ENCODE measurements at places on chromosomes 4 and X.

- DNase-seq: no peak
These were observed 111.4 kb downstream of the LUZP4 start for GRCh38 chrX:115400960-115401359.

GRCh38 chrX:140971099-140971795, 31.1 kb upstream of the SPANXB1 start:
- no peak for DNase-seq

GRCh38 chr4:48340276-48340964, 909 bp upstream of the SLAIN2 start:
- DNase-seq: no peak

DNA sequence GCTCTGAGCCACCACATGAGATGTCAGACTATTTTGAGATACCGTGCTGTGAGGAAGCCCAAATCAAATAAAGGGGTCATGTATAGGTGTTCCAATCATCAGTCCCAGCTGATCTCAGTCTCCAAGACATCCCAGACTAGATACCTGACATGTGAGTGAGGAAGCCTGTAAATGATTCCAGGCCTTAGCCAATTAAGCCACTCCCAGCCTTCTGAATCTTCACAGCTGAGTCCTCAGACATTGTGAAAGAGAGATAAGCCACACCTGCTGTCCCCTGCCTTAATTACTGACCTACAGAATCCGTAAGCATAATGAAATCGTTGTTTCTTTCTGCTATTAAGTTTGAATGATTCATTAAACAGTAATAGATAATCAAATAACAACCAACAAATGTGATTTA, 671.4 kb downstream of the ZNF674 start:
- DNase-seq: no peak

DNA sequence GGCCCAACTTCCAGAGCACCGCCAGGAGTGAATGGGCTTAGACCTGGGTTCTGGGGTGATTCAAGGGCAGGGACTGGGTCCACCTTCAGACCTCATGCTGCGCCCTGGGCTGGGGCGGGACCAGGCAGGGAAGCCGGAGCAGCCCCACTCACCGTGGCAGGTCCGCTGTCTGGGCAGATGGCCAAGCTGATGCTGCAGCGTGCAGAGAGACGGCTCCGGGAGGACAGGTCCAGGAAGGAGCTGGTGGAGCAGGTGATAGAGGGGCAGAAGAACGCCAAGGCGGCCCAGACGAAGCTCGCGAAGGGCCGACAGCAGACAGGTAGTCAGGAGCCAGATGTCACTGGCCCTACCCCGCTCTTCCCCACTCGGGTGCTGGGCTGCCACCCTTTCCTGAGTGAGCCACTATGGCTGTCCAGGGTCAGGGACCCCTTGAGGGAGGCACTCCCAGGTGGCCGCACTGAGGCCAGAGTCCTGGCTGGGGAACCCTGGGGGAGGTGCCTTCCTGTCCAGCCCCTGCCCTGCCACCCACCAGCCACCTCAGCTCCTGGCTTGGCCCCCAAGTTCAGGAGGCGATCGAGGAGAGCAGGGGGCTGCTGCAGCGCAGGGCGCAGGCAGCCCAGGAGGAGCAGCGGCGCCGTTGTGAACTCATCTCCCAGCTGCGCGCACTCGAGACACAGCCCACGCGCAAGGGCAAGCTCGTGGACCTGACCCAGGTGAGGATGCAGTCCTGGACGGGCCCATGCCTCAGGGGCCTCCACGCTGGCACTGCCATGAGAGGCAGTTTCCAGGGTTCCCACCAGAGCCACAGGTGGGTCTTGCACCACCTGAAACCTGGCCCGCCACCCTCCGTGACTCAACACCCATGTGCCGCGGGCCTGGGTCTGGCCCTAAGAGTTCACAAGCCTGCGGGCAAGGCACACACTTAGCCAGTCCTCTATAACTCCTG, 10.1 kb upstream of the RNF4 start:
- DNase-seq: no peak

- DNase-seq: no peak
These were observed 610.7 kb upstream of the CPXCR1 start for GRCh38 chrX:88136328-88136727.

GRCh38 chr4:163415668-163416067, 57.9 kb downstream of the TKTL2 start:
- no peak for DNase-seq

GRCh38 chr4:142959173-142959572, 113.1 kb upstream of the INPP4B start:
- no peak for DNase-seq

DNA sequence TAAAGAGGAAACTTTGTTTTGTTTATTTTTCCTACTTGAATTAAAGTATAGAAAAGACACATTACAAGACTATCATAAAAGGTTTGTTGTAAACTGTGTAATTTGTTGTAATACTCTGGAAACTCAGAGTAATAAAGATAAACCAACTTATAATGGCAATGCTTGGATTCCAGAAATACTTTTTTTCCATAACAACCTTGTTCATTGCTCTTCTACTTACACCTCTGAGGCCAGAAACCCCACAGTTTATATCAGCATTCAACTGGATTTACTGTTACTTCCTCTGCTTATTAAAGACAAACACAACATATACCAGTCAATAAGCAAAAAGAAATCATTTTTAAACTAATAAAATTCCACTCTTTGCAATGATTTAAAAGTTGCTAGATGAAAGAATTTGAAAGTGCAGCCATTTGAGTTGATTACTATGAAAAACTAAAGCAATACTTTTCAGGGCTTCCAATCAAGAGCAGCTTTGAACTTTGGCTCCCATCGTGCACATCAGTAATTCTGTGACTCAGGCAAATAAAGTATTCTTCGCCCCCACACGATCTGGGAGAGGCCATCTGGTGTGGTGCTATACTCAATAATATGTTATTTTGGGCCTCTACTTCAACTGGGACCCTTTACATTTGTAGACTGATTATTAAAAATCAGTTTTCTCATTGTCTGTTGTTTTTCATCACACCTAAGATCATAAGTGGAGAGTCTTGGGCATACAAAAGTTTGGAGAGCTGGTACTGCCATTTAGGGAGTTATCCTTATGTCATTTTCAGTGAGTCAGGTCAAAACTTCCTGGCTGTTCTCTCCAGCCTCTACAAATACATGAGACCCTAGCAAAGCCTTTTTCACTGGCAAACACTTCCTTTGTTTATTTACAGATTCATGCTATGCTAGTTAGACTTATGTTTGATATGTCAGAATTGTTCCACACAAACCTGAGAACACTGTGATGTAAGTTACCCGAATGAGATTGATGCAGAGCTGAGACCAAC, 20.5 kb downstream of the DDIT4L start:
- no peak for DNase-seq

- DNase-seq: no peak
These were observed 9.8 kb downstream of the SCFD2 start for GRCh38 chr4:53355930-53356521.

GRCh38 chr4:163157157-163157556, 9.5 kb downstream of the NAF1 start:
- no peak for DNase-seq

DNA sequence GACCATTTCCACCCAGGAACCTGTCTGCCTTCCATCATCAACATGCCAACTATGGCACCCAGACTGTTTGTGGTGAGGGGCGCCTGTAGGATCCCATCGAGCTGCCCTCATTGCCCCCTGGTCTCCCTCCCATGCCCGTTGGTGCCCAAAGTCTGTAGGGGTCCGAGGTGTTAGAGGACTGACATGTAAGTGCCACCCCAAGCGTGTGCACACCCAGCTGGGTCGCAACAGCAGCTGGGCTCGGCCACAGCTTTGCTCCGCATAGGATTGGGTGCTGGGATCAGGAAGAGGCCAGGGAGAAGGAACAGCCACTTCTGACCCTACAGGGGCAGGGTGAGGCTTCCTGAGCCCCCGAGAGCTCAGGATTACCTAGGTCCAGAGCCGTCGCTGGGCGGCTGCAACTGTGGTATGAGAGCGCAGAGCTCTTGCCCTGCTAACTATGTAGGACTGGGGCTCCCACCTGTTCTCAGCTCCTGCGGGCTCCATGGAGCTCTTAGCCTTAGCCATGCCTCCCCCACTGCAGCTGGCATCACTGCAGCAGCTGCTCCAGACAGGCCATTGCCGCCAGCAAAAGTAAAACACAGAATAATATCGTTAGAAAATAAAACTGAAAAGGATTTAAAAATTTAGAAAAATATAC, 1160.3 kb downstream of the FSTL5 start:
- no peak for DNase-seq

- no peak for DNase-seq
These were observed 5.1 kb upstream of the CXCL10 start for GRCh38 chr4:76028350-76028765.

Data from stimulated activated CD4-positive, alpha-beta T cell treated with anti-CD3 and anti-CD28 coated beads, TNF-alpha, amount 100 ng/mL, for 1 hour (primary cell).